Cortex of kidney (tissue), 1 donor: ENCODE measurements at places on chromosomes 6 and 20.

DNA sequence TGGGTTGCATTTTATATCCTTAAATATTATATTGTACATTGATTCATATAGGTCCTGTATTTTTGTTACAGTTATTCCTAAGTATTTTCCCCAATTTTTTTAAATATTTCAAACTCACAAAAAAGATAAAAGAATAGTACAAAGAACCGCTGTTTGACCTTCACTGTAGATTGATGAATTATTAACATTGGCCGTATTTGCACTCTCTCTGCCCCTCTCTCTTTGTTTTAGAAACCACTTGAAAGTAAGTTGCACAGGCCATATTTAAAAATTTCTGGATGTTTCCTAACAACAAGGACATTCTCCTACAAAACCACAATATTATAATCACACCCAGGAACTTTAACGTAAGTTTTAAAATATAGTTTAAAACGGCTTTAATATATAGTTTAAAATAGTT, 72.0 kb upstream of the DUSP22 start:
- DNase-seq, result no peak

DNA sequence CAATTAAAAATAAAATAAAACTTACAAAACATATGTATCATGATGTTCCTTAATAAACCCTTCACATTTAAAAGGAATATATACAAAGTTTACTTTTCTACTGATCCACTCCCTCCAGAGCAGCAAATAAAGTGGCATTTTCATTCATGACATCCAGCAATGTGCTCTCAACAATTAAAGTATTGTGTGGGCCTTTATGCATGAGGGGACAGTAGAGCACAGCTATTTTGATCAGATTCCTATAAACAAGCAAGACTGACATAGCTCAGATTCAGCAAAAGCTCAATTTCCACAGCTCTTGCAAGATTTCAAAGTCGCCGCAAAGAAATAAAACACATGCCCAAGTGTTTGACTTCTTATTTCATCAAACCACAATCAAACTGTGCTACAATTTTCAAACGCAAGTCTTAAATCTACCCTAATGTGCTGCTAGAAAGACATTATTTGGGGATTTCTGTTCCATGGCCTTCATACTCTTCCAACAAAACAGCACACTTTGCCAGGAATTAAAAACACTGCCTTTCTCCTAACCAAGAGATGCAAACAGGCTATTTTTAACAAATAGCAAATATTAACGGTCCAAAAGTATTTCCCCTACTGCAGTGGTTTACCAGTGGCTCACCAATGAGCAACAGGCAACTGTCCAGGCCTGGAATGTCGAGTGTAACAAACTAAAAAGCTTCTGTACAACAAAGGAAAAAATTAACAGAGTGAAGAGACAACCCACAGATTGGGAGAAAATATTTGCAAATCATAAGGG, 52.3 kb downstream of the MBOAT1 start:
- DNase-seq, result no peak

GRCh38 chr6:35510916-35511561, 1.7 kb downstream of the TULP1 start:
- DNase-seq, result no peak

DNA sequence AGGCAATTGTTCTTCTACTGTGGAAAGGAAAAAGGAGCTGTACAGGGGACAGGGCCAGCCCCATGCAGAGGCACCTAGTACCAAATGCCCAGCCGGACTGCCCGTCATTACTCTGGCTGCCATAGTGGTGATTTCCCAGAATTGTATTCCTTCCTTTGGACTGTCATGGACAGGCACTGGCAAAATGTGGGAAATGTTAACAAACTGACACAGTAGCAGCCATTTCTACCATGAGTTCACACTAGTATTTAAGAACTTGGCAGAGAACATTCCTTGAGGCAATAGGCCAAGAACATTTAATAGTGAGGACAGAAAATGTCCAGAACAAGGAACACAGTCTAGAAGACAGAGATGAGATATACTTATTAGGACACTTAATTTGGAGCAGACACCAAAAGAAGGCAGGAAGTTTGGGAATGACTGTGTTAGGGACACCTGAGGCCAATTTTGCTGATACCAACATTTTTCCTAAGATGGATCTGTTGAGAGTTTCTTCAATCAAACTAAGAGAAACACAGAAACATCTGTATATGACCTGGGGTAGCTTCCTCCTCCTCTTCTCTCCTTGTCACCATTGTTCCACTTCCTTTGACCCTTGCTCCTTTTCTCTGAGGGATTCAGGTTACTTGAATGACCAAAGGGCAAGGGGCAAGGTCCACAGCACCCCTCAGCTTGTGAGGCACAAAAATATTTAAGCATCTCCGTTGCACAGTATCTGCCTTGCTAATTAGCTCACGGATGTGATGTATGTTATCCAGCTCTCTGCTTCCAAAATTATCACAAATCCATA, 14.9 kb downstream of the ADTRP start:
- no peak for DNase-seq

GRCh38 chr20:49990271-49990720, 7.5 kb downstream of the SNAI1 start:
- DNase-seq, result no peak

GRCh38 chr6:89204096-89204495, 13.1 kb downstream of the GABRR1 start:
- DNase-seq, result no peak

DNA sequence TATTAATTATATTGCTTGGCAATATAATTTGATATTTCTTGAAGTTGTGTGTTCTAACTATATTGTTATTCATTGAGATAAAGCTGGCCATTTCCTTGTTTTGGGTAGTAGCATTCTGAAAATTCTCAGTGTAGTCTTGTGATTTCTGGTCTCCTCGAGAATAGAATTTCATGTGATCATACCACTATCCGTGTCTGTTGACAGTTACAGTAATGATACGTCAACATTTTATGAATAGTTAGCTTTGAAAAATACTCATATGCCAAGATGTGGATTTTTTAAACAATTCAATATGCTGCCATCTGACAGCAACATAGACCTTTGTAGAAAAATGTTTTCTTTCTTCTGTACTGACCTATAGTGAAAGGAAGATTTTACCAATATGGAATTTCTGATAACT, 723.7 kb upstream of the SLC35B3 start:
- DNase-seq, result no peak
